GM06990 (cell line): ENCODE measurements at places on chromosomes 6 and 20.

DNA sequence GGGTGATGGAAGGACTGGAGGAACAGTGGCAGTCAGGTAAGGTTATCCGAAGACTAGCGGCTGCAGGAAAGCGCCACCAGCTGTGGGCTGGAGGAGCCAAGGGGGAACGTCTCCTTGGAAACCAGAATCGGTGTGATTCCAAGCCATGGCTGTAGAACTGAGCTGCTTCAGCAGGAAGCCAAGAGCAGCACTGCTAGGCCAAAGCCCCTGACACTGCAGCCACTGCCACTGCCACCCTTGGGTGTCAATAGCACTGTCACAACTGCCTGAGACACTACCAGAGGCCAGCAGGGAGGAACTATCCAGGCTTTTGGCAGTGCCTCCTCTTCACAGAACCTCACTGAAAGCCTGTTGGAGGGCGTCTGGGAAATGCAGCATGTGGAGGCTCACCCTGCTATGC, 289.6 kb upstream of the SUPT3H start:
- DNase-seq = no peak

- no peak for DNase-seq
Observed at GRCh38 chr6:156449128-156449527, 328.1 kb upstream of the ARID1B start.

GRCh38 chr6:168415993-168416530, 24.9 kb upstream of the SMOC2 start:
- DNase-seq = no peak

- no peak for DNase-seq
Observed at GRCh38 chr20:44888226-44889103, 3.0 kb downstream of the YWHAB start.

DNA sequence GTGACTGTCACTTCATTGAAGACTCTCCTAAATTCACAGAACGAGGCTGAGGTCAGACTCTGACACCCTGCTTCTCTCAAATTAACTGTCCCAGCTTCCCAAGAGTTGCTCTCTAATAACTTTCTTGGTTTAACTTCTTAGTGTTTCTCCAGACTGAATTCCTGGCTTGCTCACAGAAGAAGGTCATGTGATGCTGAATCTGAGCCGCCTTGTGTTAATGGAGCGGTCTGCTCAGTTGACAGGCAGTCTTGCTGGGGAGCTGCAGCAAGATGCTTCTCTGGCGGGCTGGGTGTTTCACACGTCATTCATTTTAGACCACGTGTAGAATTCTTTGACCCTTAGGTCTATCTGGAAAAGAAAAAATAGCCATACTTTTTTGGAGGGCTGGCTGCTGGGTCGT, 107.3 kb downstream of the FOXO3 start:
- no peak for DNase-seq

GRCh38 chr20:458776-459175, 3.6 kb downstream of the TBC1D20 start:
- DNase-seq = no peak

GRCh38 chr6:126550323-126550722, 210.4 kb downstream of the CENPW start:
- DNase-seq = no peak

DNA sequence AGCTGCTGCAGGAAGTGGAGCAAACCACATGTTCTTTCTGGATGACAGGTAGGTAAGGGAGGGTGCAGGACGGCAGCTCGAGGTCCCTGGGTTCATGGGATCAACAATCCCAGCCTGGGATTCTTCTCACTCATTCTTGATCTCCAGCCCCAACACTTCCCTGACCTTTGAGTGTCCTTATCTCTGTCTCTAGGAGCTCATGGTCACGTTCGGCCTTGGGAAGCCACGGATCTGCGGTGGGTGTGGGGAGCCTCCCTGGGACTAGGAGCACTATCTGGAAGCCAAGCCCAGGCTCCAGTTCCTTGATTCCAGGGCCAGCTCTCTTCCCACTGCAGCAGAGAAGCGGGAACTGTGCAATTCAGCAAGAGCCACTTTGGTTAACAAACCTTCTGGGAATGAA, 27.5 kb downstream of the BNIP5 start:
- no peak for DNase-seq
